NCI-H1417 treated with DMSO at 0.1 percent for 48 hours (cell line): ENCODE measurements at places on chromosomes 7 and 10.

GRCh38 chr10:104036069-104036384 is 49.7 kb downstream of the COL17A1 start:
- DNase-seq = no peak

DNA sequence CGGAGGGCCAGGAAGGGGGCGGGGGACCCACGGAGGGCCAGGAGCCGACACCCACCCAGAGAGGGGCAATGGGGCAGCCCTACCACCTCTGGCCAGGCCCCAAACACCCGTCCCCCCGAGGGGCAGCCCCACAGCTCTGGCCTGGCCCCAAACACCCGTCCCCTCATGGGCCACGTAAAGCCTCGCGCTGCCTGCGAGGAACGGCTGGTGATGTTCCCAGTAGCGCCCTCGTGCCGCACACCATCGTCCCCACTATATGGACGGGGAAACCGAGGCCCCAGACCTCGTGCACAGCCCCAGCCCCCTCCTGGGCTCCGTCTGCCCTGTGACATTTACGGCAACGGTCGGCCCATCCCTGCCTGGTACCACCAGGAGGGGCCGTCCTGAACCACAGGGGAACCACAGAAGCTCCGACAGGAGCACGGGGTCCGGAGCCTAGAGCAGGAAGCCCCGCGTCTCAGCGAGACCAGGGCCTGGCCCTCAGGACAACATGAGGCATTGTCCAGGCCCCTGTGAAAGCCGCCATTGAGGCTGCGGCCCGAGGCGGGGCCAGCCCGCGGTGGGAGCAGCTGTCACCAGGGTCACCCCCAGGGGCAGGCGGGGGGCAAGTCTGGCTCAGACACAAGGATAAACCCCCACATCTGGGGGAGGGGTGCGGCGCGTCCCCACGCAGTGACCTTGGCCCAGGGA is 35.6 kb downstream of the GET4 start:
- DNase-seq = no peak

GRCh38 chr7:26599982-26600381 is 264.4 kb downstream of the SKAP2 start:
- no peak for DNase-seq

GRCh38 chr7:140053812-140054539 is 8.8 kb downstream of the PARP12 start:
- no peak for DNase-seq

GRCh38 chr7:98640375-98640774 is 23.3 kb downstream of the NPTX2 start:
- no peak for DNase-seq

GRCh38 chr10:123357421-123357930 is 203.3 kb downstream of the BUB3 start:
- DNase-seq = no peak

- DNase-seq = no peak
Observed at GRCh38 chr10:71383972-71384687, 12.6 kb upstream of the CDH23 start.

DNA sequence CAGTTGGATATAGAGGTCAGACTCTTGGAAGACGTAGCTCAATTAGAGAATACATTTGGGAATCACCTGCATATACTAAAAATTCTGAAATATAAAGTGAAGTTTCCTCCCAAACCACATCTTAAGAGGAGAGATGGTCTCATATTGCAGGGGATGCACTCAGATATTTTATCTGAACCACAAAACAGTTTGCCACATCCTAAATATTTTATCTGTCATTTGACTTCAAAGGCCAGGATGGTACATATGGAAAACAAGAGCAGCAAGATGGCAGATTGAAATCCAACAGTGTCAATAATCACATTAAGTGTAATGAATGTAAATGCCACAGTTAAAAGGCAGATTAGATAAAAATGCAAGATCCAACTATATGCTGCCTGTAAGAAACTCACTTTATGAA is 97.1 kb downstream of the GALNT11 start:
- no peak for DNase-seq

DNA sequence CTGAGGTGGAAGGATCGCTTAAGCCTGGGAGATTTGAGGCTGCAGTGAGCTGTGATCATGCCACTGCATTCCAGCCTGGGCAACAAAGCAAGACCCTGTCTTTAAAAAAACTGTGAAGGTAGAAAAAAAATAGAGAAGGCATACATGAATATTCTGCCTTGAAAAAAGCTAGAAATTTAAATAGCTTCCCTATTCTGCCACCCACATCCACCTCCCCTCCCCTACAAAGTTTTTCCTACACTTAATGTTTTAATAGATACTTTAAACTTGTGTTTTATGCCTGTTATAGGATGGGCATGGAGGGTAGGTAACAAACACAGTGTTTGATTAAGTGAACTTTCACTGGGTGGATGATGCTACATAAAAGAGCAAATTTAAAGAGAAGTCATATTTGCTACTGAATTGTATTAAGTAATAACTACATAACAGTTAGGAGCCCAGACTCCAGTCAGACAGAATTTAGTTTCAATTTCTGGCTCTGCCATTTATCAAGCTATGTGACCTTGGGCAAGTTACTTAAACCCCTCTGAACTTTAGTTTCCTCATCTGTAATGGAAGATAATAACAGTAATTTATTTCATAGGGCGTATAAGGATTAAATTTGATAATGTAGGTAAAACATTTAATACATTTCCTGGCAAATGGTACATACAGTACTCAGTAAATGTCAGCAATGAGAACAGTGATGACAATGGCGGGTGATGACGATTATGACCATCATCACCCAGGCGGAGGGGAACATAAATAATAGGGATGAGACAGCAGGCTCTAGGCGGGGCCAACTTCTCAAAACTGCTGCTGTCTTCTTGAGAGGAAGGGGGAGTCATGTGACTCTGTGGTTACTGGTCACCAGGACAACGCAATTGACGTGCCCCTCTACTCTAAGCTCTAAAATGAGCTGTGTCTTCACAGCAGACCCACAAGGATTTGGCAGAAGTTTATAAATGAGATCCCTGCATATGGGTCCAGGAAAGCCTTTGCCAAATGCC is 15.8 kb downstream of the DNMBP start:
- DNase-seq = no peak

GRCh38 chr10:110471566-110472139 is 26.1 kb upstream of the DUSP5 start:
- no peak for DNase-seq

- DNase-seq = no peak
Observed at GRCh38 chr7:85682833-85683620, 496.2 kb upstream of the SEMA3D start.

DNA sequence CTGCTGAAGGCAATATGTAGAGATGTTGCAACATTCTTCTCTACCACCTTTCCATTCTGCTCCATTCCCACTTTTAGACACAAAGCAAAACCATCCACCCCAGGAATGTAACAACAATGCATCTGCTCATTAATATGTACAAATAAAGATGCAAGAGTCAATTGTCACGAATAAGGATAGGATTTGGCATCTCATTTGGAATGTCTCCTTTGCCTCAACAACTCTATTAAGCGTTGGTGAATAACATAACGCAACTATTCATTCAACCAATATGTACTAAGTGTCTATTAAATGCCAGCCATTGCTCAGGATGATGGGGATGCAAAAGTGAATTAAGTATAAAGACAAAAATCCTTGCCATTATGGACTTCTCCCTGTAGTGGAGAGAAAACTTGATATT is 152.1 kb downstream of the JAZF1 start:
- no peak for DNase-seq

GRCh38 chr10:120768227-120768626 is 82.9 kb upstream of the WDR11 start:
- DNase-seq = no peak

DNA sequence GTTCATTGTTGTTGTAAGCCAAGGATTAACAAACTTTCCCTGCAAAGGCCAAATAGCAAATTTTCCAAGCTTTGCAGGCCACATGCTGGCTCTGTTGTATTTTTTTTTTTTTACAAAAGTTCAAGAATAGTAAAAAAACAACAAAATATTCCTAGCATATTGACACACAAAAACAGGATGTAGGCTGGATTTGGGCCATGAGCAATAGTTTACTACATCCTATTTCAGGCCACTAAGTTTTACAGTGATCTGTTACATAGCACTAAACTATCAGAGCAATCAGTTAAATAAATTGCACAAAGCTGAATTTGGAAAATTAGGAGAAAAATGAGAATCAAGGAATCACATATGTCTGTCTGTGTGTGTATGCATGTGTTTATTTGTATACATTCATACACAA is 491.8 kb upstream of the GHITM start:
- DNase-seq = no peak

DNA sequence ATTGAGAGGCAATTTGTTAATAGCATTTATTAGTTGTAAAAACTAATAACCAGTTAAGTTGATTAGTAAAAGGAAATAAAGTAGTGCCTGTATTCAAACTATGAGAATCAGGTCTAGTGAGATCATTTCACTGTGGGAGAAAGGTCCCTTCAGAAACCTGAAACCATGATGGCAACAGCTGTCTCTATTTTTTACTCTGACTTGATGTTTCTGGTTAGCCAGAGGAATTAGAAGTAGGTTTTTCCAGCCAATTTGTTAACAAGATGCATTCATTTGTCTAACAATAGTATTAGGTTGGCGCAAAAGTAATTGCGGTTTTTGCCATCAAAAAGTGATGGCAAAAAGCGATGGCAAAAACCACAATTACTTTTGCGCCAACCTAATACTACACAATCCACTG is 272.2 kb upstream of the YAE1 start:
- DNase-seq = no peak

DNA sequence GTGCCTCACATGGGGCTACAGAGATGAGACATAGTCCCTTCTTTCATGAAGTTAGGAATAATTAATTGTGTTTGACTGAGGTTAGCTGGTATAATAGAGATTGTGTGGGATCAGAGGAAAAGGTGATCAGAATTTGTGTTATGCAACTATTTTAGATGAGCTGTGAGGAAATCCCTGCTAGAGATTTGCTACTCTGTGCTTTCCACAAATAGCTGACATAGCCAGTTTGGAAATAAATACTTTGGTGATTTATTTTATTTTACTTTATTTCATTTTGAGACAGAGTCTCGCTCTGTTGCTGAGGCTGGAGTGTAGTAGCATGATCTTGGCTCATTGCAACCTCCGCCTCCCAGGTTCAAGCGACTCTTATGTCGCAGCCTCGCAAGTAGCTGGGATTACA is 32.3 kb downstream of the ST7 start:
- DNase-seq = no peak

- DNase-seq = no peak
Observed at GRCh38 chr10:1183033-1183396, 126.8 kb downstream of the WDR37 start.

DNA sequence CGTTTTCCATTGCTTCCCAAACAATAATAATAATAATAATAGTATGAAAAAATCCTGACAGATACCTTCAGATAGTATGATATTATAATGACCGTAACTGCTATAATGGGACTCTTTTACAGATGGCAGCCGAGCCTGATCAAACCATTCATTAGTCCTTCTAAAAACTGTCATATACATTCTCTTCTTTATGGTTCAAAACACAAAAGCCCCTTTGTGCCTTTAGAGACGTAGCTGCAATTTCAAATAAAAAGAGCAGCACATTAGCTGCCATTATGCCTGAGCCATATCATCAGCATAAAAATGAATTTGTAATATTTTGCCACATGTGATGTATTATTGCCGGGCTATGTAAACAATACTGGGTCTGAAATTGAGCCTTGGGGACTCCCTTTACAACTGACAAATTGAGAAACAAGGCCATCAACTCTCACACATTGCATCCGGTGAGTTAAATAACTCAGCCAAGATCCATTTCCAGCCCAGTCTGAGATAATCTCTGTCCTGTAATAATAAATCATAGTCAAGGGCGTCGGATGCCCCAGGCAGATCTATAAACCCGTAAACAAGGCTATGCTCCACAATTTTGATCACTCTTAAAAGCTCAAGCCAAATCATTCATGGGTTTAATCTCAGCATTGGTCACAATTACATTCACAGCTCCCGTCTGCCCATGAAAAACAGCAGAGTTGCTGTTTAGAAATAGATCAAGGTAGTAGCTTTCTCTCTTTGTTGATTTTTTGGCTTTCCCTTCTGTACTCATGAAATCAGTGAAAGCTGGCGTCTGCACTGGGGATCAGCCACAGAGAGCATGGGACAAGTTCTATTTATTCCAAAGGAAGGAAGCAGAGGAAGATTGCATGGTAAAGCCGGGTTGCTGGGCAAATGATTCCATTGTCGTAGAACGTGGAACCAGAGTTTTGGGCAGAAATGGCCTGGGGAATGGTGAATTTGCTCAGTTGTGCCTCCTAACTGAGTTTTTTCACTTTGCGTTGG is 150.1 kb upstream of the BMPER start:
- peak; percentile 57 for DNase-seq

GRCh38 chr10:68208424-68209042 is 23.4 kb downstream of the ATOH7 start:
- DNase-seq = no peak

GRCh38 chr7:12493407-12493806 is 77.1 kb upstream of the SCIN start:
- no peak for DNase-seq
